Endodermal cell (in vitro differentiated cells): ENCODE measurements at places on chromosomes 6 and 20.

- no peak for DNase-seq
Observed at GRCh38 chr6:52000064-52000463, 87.3 kb downstream of the PKHD1 start.

DNA sequence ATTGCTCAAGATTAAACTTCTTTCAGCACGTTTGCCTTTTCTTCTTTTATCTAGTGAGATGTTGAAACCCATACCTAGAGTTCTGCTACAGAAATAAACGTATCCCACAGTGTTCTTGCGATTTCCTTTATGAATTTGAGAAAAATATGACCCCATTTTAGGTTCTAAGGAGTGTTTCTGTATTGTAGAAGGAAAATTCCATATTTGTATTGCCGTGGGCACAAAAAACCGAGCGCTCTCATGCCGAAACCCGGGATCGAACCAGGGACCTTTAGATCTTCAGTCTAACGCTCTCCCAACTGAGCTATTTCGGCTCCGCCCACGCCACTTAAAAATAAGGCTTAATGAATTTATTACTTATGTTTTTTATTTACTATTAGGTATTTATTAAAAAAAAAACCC is 23.7 kb downstream of the ZNF311 start:
- peak; percentile 86 for DNase-seq

- DNase-seq = no peak
Observed at GRCh38 chr6:93581371-93581770, 162.0 kb upstream of the EPHA7 start.

DNA sequence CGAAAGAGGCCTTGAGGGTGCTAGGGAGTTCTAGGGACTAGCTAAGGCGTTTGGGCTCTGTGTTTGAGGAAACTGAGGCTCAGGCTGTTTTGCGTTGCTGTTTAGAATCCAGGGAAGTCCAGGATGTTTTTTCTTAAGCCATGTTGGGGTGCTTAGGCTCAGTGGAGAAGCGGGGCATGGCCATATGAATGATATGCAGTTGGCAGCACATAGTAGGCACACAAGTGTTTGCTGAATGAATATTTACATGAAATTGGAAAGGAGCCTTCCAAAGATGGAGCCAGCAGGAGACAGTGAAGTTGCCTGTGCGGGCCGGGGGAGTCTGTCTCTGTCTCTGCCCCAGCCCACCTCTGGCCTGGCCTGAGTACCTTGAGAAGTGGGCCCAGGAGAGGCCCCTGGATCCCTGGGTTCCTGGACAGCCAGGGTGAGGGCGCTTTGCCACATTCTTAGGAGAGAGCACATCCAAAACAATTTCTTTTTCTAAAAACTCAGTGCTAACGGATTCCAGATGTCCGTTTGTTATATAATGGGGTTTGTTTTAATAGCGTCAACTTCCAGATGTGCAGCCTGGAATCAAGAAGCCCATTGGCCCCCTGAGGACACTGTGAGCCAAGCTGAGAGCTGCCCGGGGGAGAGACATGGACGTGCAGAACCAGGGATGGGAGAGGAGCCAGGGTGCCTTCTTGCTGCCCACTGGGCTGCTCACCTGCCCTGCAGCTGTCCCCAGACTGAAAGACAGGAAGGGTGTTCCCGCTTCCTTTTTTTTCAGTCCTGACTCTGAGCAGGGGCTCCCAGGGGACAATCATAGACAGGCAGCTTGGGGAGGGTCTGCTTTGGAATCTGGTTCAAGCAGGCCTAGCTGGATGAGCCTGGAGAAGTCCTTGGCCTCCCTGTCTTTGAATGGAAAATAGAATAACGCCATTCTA is 20.1 kb upstream of the EMILIN3 start:
- no peak for DNase-seq

DNA sequence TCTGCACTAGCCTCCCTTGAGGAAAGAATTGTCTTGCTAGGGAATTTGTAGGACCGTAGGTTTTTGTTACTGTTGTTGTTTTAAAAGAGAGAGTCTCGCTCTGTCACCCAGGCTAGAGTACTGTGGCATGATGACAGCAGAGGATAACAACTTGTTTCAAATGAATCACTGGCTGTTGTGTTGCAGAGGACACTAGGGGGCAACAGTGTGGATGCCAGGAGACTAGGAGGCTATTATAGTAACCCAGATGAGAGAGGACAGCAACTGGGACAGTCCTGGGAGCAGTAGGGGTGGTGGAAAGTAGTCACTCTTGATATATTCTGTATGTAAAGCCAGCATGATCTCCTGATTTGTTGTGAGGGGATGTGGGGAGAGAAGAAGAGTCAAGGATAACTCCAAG is 41.8 kb upstream of the LAMA4 start:
- DNase-seq = peak; percentile 84

DNA sequence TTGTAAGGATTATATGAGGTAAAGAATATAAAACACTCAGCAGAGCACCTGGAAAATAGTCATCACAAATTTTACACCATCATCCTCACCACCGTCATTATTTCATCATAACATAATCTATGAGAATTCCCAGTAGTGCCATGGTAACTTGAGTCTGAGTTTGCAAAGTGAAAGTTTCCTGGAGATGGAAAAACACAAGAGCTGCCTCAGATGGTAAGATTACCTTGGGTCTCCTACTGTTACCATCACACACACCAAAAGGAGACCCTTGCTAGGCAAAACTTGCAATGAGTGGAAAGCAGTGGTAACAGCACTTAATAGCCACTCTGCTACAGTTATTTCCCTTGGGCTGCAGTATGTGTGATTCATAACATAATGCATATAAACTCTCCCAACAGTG is 589.8 kb downstream of the RNF144B start:
- DNase-seq = no peak

- no peak for DNase-seq
Observed at GRCh38 chr20:58605292-58606065, 45.6 kb upstream of the STX16 start.

DNA sequence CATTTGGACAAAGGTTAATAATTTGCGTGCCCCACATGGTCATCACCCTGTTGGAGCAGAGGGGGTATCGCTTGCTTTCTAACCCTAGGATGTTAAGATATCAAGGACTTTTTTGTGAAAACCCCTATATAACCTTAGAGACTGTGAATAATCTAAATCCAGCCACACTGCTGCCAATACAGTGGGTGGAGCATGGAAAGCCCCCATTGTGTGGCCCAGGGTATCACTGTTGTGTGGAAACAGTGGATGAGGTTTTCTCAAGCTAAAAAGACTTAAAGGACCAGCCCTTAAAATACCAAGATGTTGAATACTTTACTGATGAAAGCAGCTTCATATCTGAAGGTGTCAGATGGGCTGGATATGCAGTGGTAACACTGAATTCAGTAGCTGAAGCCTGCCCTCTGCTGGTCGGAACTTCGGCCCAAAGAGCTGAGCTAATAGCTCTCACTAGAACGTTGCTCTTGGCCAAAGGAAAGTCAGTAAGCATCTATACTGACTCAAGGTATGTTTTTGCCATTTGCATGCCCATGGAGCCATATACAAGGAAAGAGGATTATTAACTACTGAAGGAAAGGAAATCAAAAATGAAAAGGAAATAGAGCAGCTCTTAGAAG is 695.2 kb downstream of the PHF3 start:
- DNase-seq = peak; percentile 94

DNA sequence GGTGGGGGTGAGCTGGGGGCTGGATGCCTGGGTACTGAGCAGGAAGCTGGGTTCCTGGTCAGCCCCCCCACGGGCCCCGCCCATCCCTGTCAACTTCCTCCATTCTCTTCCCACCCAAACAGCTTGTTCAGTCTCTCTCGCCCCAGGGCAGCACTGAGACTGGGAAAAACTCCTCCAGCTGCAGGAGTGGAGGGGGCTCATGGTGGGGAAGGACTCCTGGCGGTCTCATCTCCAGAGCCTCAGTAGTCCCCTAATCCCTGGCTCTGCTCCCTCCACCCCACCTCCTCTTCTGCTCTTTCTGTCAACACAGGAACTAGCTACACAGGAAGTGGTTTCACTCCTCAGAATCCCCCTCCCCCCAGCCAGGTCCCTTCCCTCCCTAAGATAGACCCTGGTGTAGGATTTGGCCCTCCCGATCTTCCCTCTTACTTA is at the start of gene GPSM3:
TSS of gene GPSM3 (minus strand) at position 36 of the 432 bp plus-strand sequence. CDS start 130 bp downstream, outside the sequence.
- DNase-seq = peak; percentile 68

DNA sequence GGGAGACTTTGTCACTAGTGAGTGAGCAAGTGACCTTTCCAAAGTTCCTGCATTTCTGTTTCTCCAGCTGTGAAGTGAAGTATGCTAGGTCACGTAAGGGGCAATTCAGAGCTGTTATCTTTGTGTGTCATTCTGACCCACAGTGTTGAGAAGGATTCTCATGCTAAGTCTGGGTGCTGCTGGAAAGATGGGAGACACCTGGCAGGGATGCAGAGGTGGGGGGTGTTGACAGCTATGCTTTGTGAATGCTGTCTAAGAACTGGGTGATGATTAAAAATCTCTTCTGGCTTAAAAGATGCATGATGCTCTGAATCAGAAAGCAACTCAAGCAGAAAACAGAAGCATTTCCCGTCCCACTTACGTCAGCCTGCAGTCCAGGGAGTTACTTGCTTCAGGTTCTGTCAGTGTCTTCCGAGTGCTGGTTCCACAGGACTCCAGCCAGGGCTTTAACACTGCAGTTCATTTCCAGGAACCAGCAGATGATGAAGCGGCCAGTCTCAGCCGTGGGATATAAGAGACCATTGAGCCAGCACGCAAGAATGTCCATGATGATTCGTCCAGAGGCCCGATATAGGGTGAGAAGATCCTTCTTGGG is 30.9 kb upstream of the ASXL1 start:
- DNase-seq = no peak

- no peak for DNase-seq
Observed at GRCh38 chr6:134171517-134171916, 119.1 kb upstream of the SLC2A12 start.

DNA sequence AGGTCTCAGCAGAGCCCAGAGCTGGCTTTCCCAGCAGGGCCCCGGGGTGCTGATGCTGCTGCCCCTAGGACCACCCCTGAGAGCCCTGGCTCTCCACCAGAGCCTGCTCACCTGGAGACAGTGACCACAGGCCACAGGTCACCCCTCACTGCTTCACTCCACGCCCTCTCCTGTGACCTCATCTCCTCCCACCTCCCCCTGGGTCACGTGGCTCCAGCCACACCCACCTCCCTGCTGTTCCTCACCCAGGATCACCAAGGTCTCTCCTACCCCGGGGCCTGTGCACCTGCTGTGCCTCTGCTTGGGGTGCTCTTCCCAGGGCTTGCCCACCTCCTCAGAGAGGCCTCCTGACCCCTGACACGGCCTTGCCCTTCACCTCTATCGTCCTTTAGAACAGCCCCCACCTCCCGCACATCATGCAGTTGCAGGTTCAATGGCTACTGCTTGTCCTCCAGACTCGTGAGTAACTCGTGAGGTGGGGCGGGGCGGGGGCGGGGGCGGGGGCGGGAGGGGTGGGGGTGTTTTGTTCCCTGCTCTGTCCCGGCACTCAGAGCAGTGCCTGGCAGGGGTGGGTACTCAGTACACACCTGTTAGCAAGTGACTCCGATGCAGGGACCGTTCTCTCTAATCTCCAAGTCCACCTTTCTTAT is 468.0 kb downstream of the PREX1 start:
- DNase-seq = no peak

DNA sequence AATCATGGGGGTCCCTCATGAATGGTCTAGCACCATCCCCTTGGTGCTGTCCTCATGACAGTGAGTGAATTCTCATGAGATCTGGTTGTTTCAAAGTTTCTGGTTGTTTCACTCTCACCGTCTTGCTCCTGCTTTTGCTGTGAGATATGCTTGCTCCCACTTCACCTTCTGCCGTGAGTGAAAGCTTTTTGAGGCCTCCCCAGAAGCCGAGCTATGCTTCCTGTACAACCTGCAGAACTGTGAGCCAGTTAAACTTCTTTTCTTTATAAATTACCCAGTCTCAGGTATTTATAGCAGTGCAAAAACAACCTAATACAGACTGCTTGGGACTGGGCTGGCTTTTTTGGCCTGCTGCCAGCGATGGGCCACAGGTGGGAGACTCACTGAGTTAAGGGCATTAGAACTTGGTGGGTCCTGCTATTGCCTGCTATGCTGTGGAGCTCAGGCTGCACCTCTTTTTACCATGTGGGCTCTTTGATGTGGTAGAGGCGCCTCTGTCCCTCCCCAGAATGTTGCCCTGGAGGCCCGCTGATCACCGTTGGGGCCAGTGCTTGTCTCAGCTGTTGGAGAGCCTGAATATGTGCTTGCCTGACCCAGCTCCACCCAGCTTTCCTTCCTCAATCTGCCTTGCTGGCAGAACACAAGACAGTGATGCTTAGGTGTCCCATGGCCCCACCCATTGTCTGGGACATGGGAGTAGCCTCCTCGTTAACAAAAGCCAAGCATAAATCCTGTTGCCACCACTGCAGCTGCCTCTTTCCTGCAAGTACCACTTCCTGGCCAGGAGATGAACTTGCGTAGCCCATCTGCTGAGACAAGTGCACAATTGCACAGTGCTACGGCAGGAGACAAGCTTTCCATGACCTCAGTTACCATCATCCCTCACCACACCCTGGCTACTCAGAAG is 47.1 kb downstream of the IGF2R start:
- no peak for DNase-seq

- no peak for DNase-seq
Observed at GRCh38 chr20:10731190-10731965, 57.6 kb upstream of the JAG1 start.

GRCh38 chr20:2144850-2145249 is 43.2 kb downstream of the STK35 start:
- DNase-seq = peak; percentile 61

GRCh38 chr20:57330998-57331397 is 1.4 kb downstream of the SPO11 start:
- DNase-seq = no peak

DNA sequence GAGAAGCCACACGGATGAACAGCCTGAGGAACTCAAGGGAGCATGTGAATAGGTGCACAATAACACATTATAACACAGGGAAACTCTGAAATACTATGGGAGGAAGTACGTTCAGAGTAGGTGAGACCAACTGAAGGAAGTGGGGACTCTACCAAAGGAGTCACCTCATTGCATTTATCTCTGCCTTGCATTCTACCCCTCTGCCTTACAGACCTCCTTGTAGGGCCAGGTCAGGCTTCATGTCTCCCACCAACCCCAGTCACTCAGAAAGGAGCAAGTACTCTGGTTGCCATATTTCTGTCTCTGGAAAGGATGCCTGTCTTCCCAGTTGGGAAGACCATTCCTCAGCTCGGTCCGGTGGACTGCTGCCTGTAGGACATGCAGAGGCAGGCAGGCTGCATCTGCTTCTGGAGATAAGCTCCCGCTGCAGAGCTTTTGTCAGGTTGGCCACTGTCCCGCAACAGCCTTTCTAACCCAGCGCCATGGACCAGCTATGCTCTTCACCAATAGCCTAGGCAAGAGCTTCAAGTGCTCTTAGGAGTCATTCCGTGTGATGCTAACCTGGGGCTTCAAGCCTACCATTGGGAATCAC is 51.6 kb upstream of the ASIP start:
- DNase-seq = peak; percentile 48

GRCh38 chr20:32510601-32511357 is 74.4 kb downstream of the NOL4L start:
- peak; percentile 63 for DNase-seq
